Adrenal gland (tissue), 19 donors: ENCODE measurements at places on chromosomes 1 and 21. TPM values are rescaled to one million over a fixed set of nuclear protein-coding genes. Genes with fewer than 3 reads are reported as not detected.

HIPK1 gene
- polyA plus RNA-seq, result 13.1 TPM

CFAP107 gene
- not detected for polyA plus RNA-seq

SH2D1B gene
- 0.08 TPM for polyA plus RNA-seq

PGLYRP4 gene
- not detected for polyA plus RNA-seq

KIF2C gene
- 0.48 TPM for polyA plus RNA-seq

CDK18 gene
- polyA plus RNA-seq, result 14.7 TPM

A3GALT2 gene
- 0.17 TPM for polyA plus RNA-seq

HSPA13 gene
- polyA plus RNA-seq, result 4.8 TPM

KCNK2 gene
- 25.1 TPM for polyA plus RNA-seq

FMN2 gene
- polyA plus RNA-seq, result 9.2 TPM

PLA2G2A gene
- 96.2 TPM for polyA plus RNA-seq

SLC5A9 gene
- 0.34 TPM for polyA plus RNA-seq

CFHR3 gene
- polyA plus RNA-seq, result 3.0 TPM

ACTL8 gene
- polyA plus RNA-seq, result not detected

DCDC2B gene
- polyA plus RNA-seq, result not detected

SPATA46 gene
- polyA plus RNA-seq, result not detected

TAS1R1 gene
- polyA plus RNA-seq, result 0.27 TPM

FOXD2 gene
- 0.40 TPM for polyA plus RNA-seq

MCOLN2 gene
- 2.2 TPM for polyA plus RNA-seq

LRRC39 gene
- polyA plus RNA-seq, result 3.4 TPM

ANKRD35 gene
- 1.2 TPM for polyA plus RNA-seq

HCRTR1 gene
- polyA plus RNA-seq, result 3.5 TPM

RAB29 gene
- polyA plus RNA-seq, result 4.2 TPM

ATAD3A gene
- 40.7 TPM for polyA plus RNA-seq

UBE2U gene
- not detected for polyA plus RNA-seq

NR1I3 gene
- polyA plus RNA-seq, result not detected

TNFRSF18 gene
- 0.64 TPM for polyA plus RNA-seq

RIMKLA gene
- 0.16 TPM for polyA plus RNA-seq

S100B gene
- polyA plus RNA-seq, result 15.5 TPM

PARK7 gene
- 537 TPM for polyA plus RNA-seq

SYT14 gene
- 6.6 TPM for polyA plus RNA-seq

ATP6V1G3 gene
- polyA plus RNA-seq, result not detected
